ENCODE measurements at places on chromosomes 12 and 14. TPM values are rescaled to one million over a fixed set of nuclear protein-coding genes. Genes with fewer than 3 reads are reported as not detected.
A peak's percentile ranks its signal among the peaks of the same experiment; 100 is the strongest.

The MYO1H gene
- not detected for total RNA-seq

The ALDH6A1 gene
- total RNA-seq = 14.2 TPM

The HOXC12 gene
- 11.0 TPM for total RNA-seq

The KRT79 gene
- 1.1 TPM for total RNA-seq

The ANKLE2 gene
- total RNA-seq = 64.0 TPM

The PRIMA1 gene
- not detected for total RNA-seq

The RHEBL1 gene
- 0.34 TPM for total RNA-seq

The OTOGL gene
- 0.50 TPM for total RNA-seq

The BHLHE41 gene
- 69.1 TPM for total RNA-seq

The NANOG gene
- not detected for total RNA-seq

The IGFBP6 gene
- 64.5 TPM for total RNA-seq

The TMEM233 gene
- not detected for total RNA-seq

The SVOP gene
- not detected for total RNA-seq

The CTSG gene
- not detected for total RNA-seq

DNA sequence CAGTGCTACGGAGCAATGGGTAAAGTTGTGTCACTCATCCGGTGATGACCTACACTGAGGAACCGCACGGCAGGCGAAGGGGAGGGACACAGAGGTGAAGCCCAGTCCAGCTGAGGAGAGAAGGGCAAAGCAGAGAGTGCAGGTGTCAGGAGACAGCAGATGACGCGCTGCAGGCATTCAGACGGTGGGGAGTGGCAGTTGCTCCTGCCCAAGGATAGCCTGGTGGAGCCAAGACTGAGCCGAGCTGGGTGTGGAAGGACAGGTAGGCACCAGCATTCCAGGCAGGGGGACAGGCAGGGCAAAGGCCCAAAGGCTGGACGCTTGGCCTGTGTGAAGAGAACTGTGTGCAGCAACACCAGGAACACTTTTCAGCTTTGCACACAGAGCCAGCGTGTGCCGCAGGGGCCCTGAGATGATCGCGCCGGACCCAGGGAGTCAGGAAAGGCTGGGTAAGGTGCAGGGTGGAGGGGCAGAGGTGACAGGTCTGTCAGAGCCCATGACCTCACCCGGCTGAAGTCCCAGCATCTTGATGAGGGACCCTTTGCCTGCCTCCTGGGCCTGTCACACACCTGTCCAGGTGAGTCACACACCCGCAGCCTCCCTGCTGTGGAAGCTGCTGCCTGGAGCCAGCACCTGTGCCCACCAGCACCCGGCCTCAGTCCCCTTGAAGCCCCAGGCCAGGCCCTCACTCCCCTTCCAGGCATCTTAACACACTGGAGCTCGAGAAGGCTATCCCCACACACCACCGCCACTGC lies 48.4 kb downstream of the TSPAN11 start:
- DNase-seq = no peak

DNA sequence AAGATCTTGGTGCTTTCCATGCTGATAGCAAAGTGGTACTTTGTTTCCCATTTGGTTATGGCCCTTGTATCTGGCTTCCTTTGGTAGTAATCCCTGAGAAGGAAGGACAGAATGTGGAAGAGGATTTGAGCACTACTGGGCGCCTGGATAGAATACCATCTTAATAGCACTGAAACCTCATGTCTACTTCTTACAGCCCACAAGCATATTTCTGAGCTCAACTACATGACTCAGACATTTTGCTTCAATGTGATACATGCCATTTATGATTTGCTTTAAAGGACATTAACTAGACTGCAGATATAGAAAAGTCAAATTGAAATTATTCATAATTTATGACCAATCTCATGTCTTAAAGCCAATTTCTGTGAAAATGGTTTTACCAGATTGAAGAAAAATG lies 80.4 kb downstream of the LIN7A start:
- DNase-seq = no peak

- DNase-seq = no peak
Measured at GRCh38 chr12:26628234-26628633, 204.8 kb downstream of the ITPR2 start.

DNA sequence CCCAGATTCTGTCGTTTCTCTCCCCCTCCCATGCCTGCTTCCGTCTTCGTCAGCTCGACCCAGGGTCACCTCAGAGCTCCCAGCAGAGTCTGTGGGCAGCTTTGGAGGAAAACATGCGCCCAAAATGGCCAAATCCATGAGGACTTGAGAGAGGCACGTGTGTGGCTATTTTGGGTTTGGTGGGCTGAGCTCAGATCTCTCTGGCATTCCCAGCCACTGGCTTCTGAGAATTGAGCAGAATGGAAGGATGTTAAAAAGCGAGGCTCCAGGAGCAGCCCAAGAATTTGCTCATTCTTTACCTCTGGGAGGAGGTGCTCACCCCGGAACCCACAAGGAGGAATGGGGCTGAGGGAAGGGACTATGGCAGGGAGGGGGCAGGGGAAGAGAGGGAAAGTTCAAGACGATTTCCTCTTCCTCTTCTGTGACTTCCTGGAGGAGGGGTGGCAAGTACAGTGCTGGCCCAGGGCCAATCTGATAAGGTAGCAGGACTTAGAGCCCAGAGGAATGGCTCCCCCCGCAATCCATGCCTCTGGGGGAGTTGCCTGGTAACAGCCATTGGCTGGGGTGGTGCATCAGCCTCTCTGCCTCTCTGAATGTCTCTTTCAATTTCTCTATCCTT lies 20.1 kb downstream of the TSPAN9 start:
- no peak for DNase-seq

DNA sequence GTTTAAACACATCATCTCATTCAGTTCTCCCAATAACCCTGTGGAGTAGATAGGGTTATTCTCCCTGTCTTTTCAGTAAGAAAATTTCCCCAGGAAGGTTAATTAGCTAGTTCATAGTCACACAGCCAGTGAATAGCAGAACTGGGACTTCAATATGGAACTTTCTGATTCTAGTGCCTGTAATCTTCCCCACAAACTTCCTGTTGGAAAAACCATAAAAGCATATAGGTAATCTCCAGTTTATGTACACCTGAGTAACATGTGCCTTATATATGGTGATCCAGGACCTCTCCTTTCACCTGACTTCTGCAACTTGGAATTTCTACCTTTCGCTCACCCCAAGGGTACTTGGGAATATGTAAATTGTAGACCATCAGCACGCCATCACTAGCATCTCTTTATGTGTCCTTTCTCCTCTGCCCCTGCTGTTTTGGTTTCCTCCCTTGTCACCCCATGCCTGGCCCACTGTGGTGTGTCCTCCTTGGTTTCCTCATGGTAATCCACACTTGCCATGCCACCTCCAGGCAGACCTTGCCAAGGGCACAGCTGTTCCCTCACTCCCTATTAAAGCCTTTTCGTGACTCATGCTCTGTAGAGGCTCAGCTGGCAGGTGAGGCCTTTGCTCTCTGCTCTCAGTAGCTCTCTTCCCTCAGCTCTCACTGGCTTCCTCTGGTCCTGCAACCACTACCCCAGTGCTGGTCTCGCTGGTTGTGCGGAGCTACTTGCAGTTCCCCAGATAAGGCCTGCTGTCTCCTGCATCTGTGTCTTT lies 16.7 kb downstream of the TBC1D30 start:
- no peak for DNase-seq

GRCh38 chr12:6773590-6774351 lies 1.5 kb downstream of the LAG3 start:
- no peak for DNase-seq

DNA sequence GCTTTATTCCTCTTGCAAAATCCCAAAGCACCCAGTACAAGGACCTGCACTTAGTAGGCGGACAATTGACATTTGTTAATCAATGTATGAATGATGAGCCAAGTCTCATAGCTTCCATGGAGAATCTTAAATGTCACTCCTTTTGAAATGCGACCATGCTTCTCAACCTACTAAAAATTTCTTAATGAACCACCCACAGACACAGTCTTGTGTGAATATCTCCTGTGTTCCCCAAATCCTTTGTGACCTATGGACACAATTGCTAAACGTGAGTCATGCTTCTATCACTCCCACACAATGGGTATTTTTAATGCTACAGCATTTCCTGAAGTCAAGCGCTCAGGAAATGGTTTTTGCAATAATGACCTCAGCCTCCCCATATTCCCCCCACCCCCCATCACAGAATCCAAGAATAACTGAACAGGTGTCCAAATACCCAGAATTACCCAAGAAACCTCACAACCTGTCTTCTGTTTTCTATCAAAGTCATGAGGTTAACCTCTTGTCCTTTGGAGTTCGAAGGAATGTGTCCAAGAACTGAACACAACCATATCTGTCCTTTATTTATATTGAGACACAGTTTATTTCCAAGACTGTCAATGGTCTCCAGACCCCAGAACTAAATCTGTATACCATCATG lies 163.6 kb upstream of the PLEKHG7 start:
- DNase-seq = peak; percentile 42

GRCh38 chr12:9064815-9065606 lies 50.7 kb downstream of the A2M start:
- peak; percentile 57 for DNase-seq

GRCh38 chr12:108338915-108339657 lies at the start of gene CMKLR1:
Gene CMKLR1 (minus strand): TSS chr12:108339311. CDS start chr12:108293591, 45,720 bp downstream.
- no peak for DNase-seq

GRCh38 chr12:104648756-104649155 lies 192.0 kb downstream of the CHST11 start:
- DNase-seq = no peak

GRCh38 chr12:48788854-48789775 lies at the start of gene ADCY6:
Gene ADCY6 (minus strand): TSS chr12:48789089. CDS start chr12:48783434, 5,655 bp downstream.
- DNase-seq = peak; percentile 73

- no peak for DNase-seq
Measured at GRCh38 chr14:68616221-68616902, 176.5 kb downstream of the ZFP36L1 start.

DNA sequence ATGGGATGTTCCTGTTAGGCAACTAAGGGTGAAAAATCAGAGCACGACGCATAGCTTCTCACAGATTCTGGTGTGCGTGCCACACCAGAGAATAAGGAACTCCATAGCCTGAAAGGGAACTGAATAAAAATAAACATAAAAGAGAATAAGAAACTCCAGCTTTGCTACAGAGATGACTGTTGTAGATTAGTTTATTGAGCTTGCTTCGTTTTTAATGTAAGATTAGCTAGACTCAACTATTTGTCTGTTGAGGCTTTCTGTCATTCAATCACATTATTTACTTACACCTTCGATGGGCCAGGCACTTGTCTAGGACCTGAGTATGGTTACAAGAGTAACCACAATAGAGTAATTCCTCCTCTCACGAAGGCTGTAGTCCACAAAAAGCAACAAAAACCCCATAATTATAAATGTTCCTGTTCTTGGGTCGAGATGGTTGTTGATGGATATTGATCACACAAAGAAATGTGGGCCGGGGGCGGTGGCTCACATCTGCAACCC lies 807 bp upstream of the ZCCHC8 start:
- DNase-seq = no peak

DNA sequence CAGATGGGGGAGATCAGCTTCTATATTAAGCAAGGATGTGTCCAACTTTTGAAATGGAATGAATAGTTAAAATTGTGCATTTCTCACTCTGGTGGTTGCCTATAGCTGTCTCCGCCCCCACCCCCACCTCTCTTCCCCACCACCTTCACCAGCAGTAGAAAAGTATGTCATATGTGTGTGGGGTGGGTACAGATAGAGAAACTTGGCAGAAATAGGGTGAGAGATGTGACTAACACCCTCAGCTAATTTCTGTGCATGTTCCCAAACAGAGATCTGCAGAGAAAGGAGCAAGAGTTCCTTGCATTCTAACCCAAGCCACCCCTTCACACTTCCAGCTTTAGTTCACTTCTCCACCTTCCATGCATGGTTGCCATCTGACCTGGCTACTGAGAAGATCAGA lies 980.1 kb downstream of the NRXN3 start:
- DNase-seq = no peak

DNA sequence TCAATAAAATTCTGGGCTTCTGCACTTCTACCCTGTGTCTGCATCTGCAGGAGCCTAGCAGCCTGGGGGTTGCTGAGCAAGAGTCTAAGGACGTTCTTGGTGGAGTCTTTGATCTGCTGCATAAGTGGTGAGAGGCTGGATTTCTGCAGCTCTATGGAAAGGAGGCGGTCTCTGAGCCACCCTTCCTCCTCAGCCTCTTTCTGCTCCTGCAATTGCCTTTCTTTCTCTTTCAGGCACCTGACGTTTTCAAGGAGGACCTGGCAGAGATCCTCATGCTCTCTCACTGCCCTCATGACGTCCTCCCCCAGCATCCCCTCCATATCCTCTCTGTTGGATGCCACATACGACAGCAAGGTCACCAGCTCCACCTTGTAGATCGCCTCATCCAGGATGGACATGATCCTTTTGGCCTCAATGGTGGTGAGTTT lies 13.6 kb upstream of the TPCN1 start:
- no peak for DNase-seq

- DNase-seq = no peak
Measured at GRCh38 chr12:88924162-88924561, 343.9 kb upstream of the KITLG start.

GRCh38 chr14:42884100-42884499 lies 1277.4 kb downstream of the LRFN5 start:
- no peak for DNase-seq

DNA sequence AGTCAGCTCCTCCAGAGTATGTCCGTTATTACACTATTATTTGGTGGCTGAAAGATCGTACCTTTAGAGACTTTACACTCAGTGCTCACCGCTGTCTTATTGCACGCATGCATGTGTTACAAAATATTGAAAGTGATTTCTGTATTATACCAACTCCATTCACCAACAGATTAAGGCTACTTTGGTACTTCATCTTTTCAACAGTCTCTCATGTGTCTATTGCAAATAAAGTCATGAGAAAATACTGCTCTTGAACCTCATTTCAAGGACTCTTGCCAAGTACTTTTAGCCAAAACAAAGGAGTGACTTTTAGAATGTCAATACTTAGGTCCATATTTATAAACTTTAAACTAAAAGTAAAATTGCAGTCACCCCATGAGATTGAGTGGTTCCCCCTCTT lies 503.6 kb downstream of the TMEM121 start:
- DNase-seq = no peak

- DNase-seq = no peak
Measured at GRCh38 chr12:111006621-111007020, 86.2 kb upstream of the MYL2 start.

GRCh38 chr14:85479306-85479705 lies 50.6 kb upstream of the FLRT2 start:
- DNase-seq = no peak

DNA sequence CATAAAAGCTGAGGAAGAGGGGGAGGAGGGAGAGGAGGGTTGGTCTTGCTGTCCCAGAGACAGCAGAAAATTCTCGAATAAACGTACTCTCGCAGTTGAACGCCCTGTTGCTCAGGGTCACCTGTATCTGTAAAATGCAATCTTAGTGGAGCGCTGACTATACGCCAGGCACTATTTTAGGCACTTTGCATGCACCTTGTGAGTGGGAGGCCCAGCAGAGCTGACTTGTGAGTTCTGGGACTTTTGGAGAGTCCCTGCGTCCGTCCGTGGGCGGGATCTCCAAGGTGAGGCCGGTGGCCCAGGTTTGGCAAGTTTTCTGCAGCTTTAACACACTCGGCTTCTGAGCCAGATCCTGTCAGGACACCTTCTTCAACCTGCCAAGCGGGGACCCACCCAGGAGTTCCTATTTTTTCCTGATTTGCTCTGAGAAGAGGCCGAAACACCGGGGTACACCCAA lies 32.5 kb upstream of the PLEKHG6 start:
- DNase-seq = no peak

GRCh38 chr12:40469736-40470135 lies 222.5 kb upstream of the CNTN1 start:
- no peak for DNase-seq
